ENCODE measurements at places on chromosomes 11 and 22.

DNA sequence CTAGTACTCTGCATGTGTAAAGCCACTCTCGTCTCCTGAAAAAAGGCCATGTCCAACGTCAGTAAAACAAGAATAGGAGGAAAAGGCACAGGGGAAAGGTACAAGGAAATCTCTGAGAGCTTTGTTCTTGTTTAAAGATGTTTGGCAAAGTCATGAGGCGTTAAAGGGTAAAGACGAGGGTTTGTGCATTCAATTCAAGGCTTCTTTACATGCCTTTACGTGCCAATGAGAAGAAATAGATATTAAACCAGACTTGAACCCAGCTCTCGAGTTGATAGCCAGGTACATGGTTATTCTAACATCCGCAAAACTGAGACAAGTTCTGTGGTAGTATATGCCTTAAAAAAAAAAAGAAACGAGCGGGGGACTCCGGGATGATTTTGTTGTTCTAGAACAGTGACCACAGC lies 704 bp upstream of the CFL1 start:
- DNase-seq = no peak

- DNase-seq = no peak
Observed at GRCh38 chr22:47152236-47152635, 389.8 kb downstream of the TBC1D22A start.

DNA sequence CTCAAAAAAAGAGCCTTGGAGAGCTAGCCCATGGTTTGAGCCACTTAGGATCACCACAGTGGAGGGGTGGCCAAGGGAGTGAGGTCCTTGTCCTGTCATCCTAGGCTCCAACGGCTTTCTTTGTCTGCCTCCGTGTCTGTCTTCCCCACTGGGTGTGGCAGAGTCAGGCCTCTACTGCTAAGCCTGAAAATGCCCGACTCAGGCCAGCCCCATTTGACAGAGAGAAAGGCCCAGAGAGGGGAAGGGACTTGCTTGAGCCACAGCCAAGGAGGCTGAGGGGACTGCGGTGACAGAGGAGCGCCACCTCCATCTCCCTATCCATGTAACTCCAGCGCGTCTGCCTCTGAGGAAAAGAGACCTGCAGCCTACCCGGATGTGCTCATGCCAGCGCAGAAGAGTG lies 27.8 kb upstream of the CD82 start:
- DNase-seq = no peak

GRCh38 chr11:111906680-111907079 lies 4.9 kb downstream of the CRYAB start:
- DNase-seq = no peak

DNA sequence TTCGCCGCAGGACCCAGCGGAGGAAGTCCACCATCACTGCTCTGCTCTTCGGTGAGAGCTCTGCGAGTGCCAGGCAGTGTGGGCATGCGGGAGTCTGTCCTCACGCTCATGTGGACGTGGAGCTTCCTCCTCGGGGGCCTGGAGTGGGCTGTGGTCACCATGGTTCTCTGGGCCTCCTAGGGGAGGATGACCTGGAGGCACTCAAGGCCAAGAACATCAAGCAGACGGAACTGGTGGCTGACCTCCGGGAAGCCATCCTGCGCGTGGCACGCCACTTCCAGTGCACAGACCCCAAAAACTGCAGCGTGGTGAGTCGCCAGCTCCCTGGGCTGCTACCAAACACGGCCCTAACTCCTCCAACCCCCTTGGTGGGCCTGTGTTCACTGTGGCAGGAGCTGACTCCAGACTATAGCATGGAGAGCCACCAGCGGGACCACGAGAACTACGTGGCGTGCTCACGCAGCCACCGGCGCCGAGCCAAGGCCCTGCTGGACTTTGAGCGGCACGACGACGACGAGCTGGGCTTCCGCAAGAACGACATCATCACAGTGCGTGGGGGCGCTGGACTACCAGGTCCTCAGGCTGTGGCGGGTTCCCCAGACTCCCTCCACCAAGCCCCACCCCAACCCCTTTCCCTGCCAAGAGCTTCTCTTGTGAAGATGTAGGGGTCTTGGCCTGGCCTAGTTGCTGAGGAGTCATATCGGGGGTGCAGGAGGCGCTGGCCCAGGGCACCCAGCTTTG lies 36.8 kb downstream of the SGSM3 start:
- no peak for DNase-seq

GRCh38 chr11:3083321-3083720 lies 26.1 kb upstream of the CARS1 start:
- DNase-seq = no peak

DNA sequence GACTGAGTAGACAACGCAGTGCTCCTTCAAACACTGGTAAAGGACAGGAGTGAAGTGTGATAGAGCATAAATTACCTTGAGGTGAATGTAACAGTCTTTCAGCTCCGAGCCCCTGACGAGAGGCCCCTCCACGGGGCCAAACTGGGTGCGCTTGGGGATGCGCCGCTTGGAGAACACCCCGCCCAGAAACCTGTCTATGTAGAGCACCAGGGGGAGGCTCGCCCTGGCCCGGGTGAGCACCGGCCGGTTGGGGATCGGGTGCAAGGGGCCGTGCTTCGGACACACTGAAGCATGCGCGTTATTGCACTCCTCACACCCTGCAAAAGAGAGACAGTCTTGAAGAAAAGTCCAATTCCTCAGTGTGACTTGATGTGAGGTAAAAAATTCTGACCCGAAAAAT lies 49.3 kb upstream of the NFRKB start:
- no peak for DNase-seq

DNA sequence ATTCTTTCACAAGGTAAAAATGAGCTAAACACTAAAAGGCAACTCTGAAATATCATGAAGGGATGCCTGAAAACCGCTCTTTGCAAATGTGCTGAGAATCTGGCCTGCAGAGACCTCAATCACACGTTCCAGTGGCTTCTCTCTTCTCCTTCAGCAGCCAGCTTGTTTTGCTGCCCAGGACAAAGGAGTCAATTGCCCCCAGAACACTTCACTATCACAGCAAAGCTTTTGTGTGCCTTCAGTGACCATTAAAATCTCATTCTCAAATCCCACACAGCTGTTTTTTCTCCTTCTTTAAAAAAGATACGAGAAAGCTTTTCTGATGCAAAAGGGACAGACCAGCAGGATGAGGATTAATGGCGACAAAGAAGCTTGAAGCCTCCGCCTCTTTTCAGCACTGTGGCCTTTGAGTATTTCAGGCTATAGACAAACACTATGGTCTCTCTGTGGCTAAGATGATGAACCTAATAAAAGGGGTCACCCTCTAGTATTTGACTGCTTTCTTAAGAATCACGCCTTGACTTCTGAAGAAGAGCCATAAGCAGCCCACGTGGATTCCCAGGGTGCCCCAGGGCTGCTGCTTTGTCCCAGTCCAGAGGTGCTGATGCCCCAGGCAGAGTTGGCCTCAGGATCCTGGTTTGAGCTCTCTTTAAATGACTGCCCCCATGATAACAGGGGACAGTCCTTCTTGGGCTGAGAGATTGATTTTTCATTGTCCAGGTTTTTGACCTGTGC lies 33.4 kb upstream of the NRIP3 start:
- no peak for DNase-seq

DNA sequence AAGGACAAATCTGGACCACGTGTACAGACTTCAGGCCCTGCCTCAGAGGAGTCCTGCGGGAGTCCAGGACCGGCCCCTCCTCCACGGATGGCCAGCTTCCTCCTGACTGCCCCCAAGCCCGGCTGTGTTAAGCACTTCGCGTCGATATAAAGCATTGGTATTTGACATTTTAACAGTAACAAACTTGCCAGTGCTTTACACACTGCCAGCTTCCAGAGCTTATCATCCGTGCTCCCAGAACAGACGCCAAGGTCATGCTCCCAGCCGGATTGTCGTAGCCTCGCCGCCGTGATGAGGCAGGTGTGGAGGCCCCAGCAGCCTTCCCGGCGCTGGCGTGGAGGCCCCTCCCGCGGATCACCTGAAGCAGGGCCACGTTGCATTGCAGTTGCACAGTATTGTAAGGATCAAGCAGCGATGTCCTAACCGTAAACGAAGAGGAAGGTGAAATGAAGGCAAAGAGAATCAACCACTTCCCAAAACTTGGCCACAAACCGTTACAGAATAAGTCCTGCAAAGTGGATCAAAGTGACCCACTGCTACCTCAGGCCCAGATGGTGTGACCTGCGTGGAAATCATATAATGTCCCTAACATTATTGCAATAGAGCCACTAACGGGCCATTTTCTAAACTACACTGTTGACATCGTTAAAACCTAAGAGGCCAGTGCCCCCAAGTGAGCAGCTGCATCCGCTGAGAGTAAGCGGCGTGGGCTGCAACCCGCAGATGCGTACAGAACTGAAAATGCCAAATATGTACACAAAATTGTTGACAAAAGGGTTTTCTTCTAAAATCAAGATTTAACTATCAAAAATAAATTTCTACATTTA lies 51.6 kb downstream of the CERK start:
- DNase-seq = no peak

DNA sequence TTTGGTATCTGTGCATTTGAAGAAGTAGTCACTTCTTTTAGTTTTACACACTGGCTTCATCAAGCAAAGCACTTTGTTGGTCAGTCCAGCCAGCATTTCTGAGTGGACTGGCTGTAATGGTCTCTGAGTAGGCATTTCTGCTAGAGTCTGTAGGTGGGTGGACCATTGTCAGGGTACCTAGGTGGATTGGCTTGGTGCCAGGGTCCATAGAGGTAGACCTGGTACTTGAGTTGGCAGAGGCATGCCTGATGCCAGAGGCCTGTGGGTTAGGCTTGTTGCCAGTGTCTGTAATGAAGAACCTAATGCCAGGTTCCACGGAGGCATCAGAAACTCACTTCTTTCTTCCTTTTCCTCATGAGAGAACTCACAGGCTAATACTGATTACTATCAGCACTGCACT lies 157.9 kb upstream of the C11orf87 start:
- no peak for DNase-seq

- DNase-seq = no peak
Observed at GRCh38 chr11:10462746-10463300, 7.8 kb downstream of the AMPD3 start.

DNA sequence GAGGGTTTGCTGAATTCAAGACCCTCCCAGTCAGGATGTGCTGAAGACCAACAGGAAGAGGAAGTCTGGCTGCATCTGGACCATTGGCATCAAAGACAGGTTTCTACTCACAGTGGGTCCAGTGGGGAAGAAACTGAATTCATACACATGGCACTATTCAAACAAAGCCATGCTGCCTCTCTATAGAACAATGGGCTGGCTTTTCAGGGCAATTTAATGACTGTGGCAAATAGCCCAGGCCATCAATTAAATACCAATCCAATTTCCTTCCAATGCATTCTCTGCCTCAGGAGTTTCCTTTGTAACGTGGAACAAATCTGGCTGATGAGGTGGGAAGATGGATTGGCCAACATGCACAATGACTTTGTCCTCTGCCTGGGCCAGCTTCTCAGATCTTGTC lies 98.6 kb downstream of the SEZ6L start:
- no peak for DNase-seq

GRCh38 chr11:109421981-109422869 lies at the start of gene C11orf87:
Gene C11orf87, plus strand, starts transcription at chr11:109422190. Its CDS starts 1,444 bp downstream, at chr11:109423634.
- no peak for DNase-seq

DNA sequence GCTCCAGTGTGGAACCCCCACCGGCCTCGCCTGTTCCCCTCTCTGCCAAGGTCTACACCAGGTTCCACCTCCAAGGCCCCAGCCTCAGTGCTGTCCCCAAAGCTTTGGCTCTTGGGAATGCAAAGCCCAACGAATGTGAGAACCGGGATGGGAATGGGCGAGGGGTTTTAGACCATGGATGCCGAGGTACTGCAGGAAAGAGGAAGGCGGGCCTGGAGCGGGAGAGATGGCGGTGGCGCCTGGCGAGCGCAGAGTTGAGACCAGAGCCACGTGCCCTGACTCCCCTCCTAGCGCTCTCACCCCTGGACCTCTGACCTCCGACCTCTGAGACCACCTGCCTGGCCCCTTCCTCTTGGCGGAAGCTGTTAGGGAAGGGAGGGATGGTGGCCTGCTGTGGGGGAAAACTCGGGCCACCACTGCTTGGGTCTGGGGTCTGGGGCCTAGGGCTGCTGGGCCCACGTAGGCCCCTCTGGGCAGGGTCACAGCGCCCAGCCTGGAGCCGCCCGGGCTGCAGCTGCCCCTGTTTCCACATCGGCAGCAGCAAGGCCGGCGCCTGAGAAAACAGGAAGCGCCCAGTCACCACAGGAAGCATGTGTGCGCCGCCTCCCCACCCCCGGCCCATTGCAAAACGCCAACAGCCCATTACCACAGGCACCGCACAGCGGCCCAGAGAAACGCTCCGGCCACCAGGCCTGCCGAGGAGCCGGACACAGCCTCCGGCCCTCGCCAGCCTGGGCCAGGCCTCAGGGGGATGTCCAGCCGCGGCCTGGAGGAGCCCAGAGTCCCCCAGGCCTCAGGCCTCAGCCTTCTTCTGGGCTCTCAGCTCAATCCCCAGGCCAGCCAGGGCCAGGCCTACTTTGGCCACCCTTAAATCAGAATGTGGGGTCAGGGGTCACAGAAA lies 13.8 kb upstream of the SLC39A13 start:
- no peak for DNase-seq

- no peak for DNase-seq
Observed at GRCh38 chr11:132057266-132057665, 686.9 kb downstream of the NTM start.

DNA sequence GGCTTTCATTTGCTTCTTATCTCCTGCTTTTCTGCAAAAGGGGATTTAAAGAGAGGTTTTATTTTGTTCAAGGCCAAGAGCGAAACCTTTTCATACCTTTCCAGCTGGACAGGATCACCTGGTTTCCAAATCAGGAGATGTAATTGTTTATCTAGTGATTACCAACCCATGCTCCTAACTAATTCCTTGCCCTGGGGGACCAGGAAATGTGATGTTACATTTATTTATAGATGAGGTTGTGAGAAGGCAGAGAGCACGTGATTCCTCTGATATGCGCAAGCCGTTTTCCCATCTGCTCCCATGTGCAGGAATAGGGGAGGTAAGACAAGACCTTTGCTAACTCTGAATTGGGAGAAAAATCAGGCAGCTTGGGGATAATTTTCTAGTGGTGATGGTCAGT lies 507.2 kb upstream of the LARGE1 start:
- no peak for DNase-seq

GRCh38 chr11:120611581-120611980 lies 100.0 kb downstream of the GRIK4 start:
- DNase-seq = no peak

- no peak for DNase-seq
Observed at GRCh38 chr11:6771926-6772893, at the start of gene OR2AG2. Gene OR2AG2, minus strand, starts transcription at chr11:6771976. Its CDS starts 3,019 bp downstream, at chr11:6768957.

Data from NCI-H1930 (cell line).